Left lung (tissue), 14 donors: ENCODE measurements at places on chromosomes 7 and 10. TPM values are rescaled to one million over a fixed set of nuclear protein-coding genes. Genes with fewer than 3 reads are reported as not detected.

Gene CFAP69
- total RNA-seq = 4.5 TPM

Gene ATP6V0E2
- total RNA-seq = 18.4 TPM

Gene AKR1C8
- 0.26 TPM for total RNA-seq

Gene TRA2A
- 68.1 TPM for total RNA-seq

Gene PANK1
- 12.8 TPM for total RNA-seq

Gene ADRA2A
- total RNA-seq = 8.9 TPM

Gene DDC
- 1.2 TPM for total RNA-seq

Gene TBXAS1
- total RNA-seq = 38.4 TPM

Gene ABCC2
- 1.1 TPM for total RNA-seq

DNA sequence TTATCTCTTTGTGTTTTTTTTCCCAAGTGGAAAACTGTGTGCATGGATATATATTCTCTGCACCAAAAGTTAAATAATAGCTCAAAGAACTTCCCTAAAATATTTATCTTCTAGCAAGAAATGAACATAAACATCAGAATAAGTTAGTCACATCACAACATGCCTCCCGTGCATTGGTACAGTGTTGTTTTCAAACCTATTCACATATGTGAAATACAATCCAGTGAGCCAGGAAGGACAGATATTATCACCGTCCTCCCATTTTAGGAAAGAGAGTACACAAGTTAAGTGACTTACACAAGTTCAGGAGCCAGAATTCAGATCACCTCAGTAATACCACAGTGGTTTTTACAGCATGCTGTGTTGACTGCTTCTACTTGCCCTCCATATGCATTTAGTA is 22.2 kb downstream of the ARMH3 start:
- no peak for DNase-seq
- H3K27me3 ChIP-seq = no peaks in the 10 kb centered on the region
- H3K4me1 ChIP-seq = no peaks in the 10 kb centered on the region
- H3K36me3 ChIP-seq = no peaks in the 10 kb centered on the region

DNA sequence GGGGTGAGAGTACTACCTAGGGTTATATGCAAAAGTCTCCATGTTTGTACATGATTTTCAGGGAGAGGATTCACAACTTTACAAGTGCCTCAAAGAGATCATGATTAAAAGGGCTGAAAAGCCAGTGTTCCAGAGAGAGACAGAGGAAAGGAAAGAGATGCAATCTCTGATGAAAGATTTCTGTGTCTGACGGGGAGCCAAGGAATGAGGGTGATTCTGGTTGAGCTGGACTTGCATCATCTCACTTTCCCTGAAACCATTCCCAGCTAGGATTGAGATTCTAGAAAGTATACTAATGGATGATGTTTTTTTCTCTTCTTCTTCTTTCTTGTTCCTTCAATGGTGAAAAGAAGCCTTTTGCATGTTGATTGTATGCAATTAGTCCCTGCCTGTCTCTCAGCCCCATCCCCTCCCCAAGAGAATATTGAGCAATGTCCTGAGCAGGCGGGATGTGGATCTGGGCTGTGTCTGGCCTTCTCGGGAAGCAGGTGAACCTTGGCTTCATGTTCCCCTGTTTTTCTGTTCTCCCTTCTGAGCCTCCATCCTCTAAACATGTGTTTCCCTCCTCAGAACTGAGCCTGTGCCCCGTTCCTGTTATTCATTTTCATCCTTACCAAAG is 186.1 kb downstream of the ZNF365 start:
- H3K27ac ChIP-seq = no peak overlapping the region
- no peaks in the 10 kb centered on the region for H3K27me3 ChIP-seq
- no peak overlapping the region for H3K4me3 ChIP-seq
- no peak for DNase-seq
- no peaks in the 10 kb centered on the region for H3K36me3 ChIP-seq

DNA sequence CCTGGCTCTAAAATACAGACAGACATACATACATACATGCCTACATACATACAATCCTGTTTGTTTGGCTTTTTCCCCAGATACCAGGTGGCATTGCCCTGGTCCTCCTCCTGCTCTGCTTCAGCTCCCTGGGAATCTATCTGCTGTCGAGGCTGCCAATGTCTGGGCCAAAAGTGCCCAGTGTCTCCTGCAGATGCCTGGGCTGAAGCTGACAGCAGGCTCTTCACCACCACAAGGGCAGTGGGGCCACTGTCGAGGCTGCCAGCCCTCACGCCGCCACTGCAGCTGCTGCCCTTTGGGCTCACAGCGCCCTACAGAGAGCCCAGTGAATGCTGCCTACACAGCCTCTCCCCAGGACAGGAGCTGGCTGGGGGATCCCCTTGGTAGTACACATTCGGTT is 18.0 kb upstream of the STN1 start:
- no peak for DNase-seq
- H3K4me1 ChIP-seq = no peaks in the 10 kb centered on the region
- H3K36me3 ChIP-seq = no peaks in the 10 kb centered on the region
- no peak overlapping the region for H3K27ac ChIP-seq
- H3K4me3 ChIP-seq = no peak overlapping the region
- no peaks in the 10 kb centered on the region for H3K27me3 ChIP-seq

DNA sequence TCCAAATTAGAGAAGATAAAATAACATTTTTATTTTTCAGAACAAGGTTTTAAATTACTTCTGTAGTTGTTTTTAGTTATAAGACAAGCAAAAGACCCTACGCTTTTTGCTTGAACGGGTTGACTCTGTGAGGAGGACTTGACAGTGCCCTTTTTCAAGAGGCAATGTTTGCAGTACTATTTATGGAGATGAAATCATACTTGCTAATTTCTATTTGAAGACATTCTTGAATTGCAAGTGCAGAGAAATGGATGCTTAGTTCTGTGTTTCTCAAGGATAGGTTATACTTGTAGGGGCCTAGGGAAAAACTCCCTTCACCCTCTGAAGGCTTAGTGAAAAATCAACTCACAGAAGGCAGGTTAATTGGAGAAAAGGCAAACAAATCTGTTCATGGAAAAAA is 1229.5 kb downstream of the REEP3 start:
- H3K36me3 ChIP-seq = no peaks in the 10 kb centered on the region
- H3K4me3 ChIP-seq = no peak overlapping the region
- DNase-seq = no peak

DNA sequence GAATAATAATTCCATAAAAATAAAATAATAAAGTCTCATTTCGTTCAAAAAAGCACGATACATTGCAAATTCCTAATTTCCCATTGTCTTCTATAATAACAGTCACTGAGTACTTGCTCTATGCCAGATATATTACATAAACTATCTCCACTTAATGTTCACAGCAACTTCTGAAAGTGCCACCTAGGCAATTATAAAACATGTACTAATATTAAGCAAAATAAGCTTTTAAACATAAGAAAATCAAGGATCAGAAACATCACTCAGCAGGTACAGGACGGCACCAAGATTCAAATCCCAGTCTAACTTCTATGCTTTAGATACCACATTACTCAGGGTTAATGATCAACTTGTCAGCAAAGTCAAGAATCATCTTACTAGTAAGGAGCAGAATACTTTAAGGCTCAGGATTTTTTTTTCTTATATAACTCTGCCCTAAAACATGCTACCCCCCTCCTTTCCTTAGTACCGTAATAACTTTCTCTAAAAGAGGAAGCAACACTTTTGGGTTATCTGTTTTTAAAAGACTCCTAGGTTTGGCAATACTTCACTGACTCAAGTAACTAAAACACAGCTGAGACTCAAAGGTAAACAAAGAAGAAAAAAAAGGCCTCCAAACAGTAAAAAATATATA is 51.3 kb downstream of the USP6NL start:
- H3K4me1 ChIP-seq = peaks cover 3% of the 10 kb centered on the region
- H3K4me3 ChIP-seq = no peak overlapping the region
- no peak for DNase-seq
- H3K27ac ChIP-seq = no peak overlapping the region

- peaks cover 4% of the 10 kb centered on the region for H3K4me1 ChIP-seq
- DNase-seq = peak; percentile 88
- H3K4me3 ChIP-seq = no peak overlapping the region
- H3K27me3 ChIP-seq = peaks cover 46% of the 10 kb centered on the region
- no peak overlapping the region for H3K27ac ChIP-seq
Measured at GRCh38 chr7:98470485-98471240, 69.8 kb upstream of the BAIAP2L1 start.

GRCh38 chr7:32030904-32031692 is 39.1 kb downstream of the PDE1C start:
- no peaks in the 10 kb centered on the region for H3K36me3 ChIP-seq
- no peak overlapping the region for H3K4me3 ChIP-seq
- no peak overlapping the region for H3K27ac ChIP-seq
- no peaks in the 10 kb centered on the region for H3K27me3 ChIP-seq
- no peaks in the 10 kb centered on the region for H3K4me1 ChIP-seq

GRCh38 chr10:104802941-104803340 is 161.9 kb downstream of the SORCS3 start:
- no peak overlapping the region for H3K4me3 ChIP-seq
- no peak overlapping the region for H3K27ac ChIP-seq
- no peaks in the 10 kb centered on the region for H3K36me3 ChIP-seq

GRCh38 chr10:93072713-93073538 is 767 bp upstream of the CYP26A1 start:
- no peak for DNase-seq
- H3K27me3 ChIP-seq = peaks cover 100% of the 10 kb centered on the region
- H3K36me3 ChIP-seq = no peaks in the 10 kb centered on the region

DNA sequence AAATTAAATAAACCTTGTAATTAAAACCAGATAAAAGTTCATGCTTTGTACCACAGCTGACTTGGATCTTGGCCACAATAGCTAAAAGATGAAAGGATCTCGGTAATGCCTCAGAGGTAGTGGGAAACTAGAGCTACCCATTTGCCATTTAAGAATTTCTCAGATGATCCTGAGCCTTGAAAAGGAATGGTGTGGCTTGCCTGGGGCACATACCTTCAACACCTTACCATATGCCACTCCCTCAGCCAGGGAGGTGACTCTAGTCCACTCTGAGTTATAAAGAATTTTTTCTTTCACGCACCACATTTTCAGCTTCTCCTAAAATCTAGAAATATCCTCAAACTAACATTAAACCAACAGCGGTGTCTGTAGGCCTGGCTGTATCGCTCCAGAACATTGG is 516.3 kb upstream of the TEX47 start:
- no peak overlapping the region for H3K4me3 ChIP-seq
- H3K4me1 ChIP-seq = no peaks in the 10 kb centered on the region
- H3K36me3 ChIP-seq = no peaks in the 10 kb centered on the region
- no peaks in the 10 kb centered on the region for H3K27me3 ChIP-seq
- DNase-seq = no peak

DNA sequence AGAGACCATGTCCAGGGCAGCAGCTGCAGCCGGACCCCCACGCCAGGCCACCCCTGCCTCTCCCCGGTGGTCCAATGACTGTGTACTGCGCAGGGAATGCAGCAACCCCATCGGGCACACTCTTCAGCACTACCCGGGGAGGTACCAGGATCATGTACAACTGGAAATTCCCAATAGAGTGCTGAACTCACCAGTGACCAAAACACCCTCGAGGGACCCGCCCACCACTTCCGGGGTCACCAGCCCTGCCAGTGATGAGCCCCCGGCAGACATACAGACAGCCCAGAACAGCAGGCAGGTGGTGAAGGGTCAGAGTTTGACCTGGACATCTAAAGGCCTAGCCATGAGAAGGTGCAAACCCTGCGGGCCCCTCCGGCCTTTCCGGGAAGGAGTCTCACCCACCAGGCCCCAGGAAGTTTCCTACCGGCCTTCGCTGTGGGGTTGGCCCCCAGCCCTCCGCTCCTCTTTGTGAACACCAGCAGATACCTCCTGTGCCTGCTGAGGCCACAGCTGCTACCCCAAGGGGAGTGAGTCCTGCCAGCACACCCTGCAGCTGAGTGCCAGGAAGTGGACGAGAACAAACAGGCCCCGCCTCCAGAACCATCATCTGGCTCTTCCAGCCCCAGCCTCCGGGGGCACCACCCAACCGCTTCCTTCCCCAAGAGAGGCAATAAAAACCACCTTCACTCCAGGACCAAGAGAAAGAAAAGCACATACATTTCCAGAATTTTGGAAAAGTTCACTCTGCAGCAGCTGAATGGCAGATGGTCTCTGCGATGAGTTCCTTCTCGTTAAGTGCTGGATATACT is 5.0 kb upstream of the ANKRD61 start:
- H3K4me3 ChIP-seq = peak overlapping the region; percentile 48
- peak; percentile 78 for DNase-seq
- H3K36me3 ChIP-seq = peaks cover 96% of the 10 kb centered on the region
- H3K27ac ChIP-seq = peak overlapping the region; percentile 93
- H3K4me1 ChIP-seq = no peaks in the 10 kb centered on the region

DNA sequence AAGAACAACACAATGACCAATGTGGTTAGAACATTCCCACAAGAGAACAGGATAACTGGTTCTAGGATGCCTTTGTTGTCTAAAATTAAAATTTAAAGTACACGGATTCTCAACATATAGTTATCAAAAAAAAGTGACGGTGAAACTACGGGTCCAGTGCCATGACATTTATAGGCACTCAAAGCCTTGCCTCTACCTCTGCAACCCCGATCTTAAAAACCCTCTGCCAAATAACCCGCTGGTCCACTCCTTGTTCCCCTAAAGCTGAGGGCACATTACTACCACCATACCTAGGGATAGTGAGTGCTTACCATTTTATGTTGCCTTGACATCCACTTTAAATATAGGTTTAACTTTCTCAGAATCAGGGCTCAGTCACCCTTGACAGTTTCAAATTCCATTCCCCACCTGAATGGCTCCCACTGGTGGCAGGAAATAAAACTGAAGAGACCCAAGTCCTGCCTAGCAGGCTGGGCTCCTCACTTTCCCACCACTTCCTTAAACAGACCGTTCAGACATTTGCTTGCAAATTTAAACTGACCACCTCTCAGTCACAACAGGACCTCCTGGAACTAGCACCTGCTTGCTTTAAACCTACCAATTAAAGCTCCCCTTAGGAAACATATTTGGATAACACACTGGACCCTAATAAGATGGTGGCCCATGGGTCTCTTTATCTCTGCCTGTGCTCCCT is 169.9 kb upstream of the ASAH2 start:
- peak overlapping the region; percentile 67 for H3K27ac ChIP-seq
- H3K4me3 ChIP-seq = no peak overlapping the region
